HS-5 (cell line): ENCODE measurements at places on chromosomes 3 and 15.

- DNase-seq, result no peak
Observed at GRCh38 chr3:134721214-134721613, 70.4 kb upstream of the KY start.

DNA sequence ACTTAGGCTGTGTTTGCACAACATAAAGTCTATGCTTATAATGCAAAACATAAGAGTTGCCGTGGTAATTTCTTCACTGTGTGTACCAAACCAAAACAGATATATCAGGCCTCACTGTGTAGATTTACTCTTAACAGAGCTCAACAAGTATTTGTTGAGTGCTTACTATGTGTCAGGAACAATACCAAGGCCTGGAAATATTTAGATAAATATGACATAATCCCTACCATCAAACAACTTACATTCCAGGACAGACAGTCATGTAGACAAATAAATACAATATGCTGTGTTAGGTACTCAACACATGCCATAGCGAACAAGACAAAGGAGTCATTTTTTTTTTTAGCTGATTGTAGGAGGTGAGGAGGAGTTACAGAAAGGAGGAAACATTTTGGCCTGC is 554.0 kb downstream of the NSUN3 start:
- peak; percentile 20 for DNase-seq

DNA sequence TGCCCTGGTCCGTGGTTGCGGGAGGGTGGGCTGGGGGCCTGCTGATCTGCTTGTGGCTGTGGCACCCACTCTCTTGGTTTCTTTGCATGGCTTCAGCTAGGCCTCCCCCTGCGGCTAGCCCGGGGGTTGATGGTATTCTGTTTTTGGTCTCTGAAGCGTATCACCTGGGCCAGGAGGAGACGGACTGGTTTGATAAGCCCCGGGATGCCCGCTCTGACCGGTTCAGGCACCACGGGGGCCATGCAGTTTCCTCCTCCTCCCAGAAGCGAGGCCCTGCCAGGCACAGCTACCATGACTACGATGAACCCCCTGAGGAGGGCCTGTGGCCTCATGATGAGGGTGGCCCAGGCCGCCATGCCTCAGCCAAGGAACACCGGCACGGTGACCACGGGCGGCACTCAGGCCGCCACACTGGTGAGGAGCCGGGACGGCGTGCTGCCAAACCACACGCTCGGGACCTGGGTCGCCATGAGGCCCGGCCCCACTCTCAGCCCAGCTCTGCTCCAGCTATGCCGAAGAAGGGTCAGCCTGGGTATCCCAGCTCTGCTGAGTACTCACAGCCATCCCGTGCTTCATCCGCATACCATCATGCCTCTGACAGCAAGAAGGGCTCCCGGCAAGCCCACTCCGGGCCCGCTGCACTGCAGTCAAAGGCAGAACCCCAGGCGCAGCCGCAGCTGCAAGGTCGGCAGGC is 11.3 kb upstream of the APEH start:
- DNase-seq, result no peak

- DNase-seq, result no peak
Observed at GRCh38 chr3:88267847-88268246, 118.1 kb downstream of the C3orf38 start.

- peak; percentile 74 for DNase-seq
Observed at GRCh38 chr15:82540055-82540983, at the start of gene RPS17. RPS17 (minus strand) TSS chr15:82540457; CDS start chr15:82540428, 29 bp downstream.

GRCh38 chr3:169133178-169134161 is 530.0 kb downstream of the MECOM start:
- DNase-seq, result no peak

DNA sequence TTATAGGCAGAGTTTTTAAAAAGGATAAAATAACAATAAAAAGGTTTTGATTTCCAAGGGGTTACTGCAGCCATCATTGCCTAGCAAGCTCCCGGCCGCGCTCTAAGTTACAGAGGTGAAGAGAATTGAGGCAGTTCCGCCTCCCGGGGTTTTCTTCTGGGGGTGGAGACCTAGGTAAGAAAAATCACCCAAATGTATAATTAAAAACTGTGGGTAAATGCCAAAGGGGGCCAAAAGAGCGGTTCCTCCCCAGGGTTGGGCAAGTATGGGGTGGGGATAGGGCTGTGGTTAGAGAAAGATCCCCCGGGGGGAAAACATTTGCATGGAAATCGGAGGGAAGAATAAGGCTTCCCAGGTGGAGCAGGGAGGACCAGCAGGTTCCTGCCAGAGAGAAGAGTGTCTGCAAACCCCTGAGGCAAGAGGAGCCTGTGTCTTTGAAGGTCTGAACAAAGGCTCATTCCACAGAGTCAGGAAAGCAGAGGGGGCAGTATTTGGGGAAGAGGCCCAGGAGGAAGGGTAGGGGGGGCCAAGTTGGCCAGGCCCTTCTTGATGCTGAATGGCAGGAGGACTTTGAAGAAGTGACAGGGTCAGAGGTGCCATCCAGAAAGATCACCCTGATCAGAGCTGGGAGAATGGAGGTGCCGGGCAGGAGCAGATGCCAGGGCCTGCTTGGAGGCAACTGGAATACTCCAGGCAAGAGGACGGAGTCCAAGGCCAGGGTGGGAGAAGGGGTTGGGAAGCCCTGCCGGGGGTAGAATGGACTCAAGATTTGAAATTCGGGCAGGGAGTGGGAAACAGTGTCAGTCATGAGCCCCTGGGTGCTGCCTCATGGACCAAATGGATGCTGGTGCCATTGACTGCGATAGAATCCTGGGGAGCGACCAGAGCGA is 152.9 kb upstream of the RGMA start:
- no peak for DNase-seq

DNA sequence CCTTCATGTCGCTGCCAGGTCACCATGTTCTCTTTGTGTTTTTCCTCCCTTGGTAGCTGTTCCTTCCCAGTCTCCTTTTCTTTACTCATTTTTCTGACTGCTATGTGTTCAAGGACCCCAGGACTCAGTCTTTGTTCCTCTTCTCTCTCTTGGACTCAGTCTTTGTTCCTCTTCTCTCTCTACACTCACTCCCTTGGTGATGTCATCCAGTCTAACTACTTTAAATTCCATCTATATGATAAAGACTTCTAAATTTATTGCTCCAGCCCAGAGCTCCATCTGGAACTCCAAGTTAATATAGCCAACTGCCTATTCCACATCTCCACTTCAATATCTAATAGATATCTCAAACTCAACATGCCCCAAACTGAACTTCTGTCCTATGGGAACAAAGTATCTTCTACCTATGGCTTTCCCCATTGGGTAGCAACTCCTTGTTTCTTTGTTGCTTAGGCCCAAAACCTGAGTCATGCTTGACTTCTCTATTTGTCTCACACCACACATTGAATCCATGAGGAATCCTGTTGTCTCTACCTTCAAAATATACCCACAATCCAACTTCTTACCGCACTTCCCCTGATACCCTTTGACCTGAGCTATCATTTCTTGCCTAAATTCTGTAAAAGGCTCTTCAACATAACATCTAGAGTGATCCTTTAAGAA is 4.9 kb upstream of the DYNC1LI1 start:
- no peak for DNase-seq

DNA sequence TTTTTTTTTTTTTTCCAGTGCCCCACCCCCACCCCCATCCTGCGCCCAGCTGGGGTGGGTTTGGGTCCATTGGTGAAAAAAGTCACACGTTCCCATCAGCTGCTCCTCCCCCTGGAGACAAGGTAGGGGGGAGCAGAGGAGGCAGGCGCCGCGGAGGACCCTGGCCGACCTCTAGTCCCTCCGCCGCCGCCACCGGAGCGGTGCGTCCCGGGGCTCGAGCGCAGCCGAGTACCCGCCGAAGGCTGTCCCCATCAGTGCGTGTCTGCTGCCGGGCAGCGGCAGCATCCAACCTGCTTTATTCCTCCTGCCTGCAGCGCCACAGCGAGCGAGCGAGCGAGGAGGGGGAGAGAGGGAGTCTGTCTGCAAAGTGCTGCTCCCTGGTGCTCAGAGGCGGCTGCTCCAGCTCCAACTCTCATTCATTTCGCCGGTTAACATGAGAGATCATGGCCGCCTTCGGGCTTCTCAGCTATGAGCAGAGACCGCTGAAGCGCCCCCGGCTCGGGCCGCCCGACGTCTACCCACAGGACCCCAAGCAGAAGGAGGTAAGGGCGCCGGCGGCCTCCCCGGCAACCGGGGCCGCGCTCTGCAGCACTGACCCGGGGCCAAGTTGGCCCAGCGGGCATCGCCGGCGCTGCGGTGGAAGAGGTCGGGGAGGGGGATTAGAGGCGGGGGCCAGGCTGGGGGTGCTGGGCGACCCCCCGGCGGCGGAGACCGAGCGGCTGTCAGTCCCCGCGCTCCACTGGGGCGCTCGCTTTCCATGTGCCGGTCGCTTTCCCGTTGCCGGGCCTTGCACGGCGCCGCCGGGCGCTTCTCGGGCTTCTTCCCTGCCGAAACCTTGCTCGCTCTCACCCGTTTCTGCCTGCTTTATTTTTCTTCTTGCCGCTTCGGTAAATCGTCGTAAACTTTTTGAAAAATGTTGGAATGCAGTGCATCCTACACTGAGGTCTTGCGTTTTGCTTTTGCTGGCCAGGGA is 1.3 kb downstream of the MED12L start:
- peak; percentile 38 for DNase-seq

GRCh38 chr3:184082034-184082433 is 14.8 kb upstream of the HTR3E start:
- no peak for DNase-seq

- no peak for DNase-seq
Observed at GRCh38 chr3:191290311-191291025, 38.7 kb upstream of the CCDC50 start.

GRCh38 chr3:60216462-60217075 is 1034.7 kb downstream of the FHIT start:
- no peak for DNase-seq

DNA sequence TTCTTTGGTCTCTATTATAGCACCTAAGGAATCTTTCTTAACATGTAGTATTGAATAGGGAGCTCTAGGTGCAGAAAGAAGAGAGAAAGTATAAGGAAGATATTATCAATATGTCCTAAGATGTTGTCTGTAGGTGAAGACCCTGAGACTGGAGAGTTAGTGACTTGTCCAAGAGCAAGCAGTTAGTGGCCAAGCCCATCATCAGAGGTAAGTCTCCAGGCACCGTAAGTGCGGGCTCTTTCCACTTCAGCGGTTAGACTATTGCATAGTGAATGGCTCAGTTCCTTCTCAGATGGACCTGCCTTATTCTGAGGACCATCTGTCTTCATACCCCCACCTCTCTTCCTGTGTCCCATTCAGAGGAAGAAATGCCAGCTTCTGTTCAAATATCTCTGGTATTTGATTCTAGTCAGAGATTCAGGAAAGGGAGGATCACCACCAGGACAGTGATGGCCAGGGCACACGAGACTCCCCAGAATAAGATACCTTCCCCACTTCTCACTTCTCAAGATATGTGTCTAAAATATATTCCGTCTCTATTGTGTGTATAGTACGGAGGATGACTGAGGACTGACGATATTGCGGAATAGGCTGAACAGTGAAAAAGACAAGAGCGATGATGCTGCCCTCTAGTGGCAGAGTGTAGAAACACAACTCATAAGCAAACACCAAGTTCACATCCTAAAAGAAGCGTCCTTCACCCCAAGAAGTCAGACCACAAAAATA is 19.1 kb upstream of the ADGRG7 start:
- DNase-seq, result peak; percentile 53
